Stimulated activated CD4-positive, alpha-beta T cell treated with anti-CD3 and anti-CD28 coated beads, Interleukin-15, amount 100 ng/mL, for 1 hour (primary cell): ENCODE measurements at places on chromosomes 2 and 18.
A peak's percentile ranks its signal among the peaks of the same experiment; 100 is the strongest.

GRCh38 chr2:204799791-204800190 lies 254.5 kb downstream of the PARD3B start:
- no peak for DNase-seq

GRCh38 chr2:57160976-57161375 lies 885.6 kb upstream of the VRK2 start:
- DNase-seq = no peak

DNA sequence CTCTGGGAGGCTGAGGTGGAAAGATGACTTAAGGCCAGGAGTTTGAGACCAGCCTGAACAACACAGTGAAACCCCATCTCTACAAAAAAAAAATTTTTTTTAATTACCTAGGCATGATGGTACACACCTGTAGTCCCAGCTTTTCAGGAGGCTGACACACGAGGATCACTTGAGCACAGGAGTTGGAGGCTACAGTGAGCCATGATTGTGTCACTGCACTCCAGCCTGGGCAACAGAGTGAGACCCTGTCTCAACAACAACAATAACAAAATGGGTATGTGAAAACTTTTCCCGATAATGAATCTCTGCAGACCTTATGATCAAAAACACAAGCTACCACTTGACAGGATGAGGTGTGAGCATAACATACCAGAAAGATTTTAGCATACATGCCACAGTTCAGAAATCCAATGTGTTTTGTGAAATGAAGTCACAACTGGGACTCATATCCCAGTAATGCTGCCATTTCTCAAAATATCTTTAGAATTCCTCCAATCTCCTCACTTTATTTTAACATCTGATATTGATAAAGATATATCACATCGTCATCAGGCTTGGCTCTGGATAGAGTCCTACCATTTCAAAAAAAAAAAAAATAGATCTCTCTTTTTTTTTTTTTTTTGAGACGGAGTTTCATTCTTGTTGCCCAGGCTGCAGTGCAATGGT lies 74.0 kb upstream of the PELI1 start:
- no peak for DNase-seq

DNA sequence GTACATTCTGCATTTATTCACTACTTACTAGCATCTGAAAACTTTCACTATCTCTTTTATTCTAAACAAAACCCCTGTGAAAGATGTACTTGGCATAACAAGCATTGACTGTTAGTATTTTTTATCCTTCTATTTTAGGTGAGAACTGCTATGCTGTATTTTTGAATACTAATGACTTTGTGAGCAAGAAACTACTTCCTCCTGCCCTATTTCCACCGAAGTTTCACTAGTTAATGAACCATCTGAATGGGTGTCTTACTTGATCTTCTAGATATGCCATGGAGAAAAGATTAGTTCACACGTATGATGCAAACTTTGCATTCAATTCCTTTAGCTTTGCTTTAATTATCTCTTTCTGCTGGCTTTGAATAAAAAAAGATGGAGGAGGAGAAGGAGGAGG lies 68.1 kb downstream of the EPHA4 start:
- no peak for DNase-seq

DNA sequence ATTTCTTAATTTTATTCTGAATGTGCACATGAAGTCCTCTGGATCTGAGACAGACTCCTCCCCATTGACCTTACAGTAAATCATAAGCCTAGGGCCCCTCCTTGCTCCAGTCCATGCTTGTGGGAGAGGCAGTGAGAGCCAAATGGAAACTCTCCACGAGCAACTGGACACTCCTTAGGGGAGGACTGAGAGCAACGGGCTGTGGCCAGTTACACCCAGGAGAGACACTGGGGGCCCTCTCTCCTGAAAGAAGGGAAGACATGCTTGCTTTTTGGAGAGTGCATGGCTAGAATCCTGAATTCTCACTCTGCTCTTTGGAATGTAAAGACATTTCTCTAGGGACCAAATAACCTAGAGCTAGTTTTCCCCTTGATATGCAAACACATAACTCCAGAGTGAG lies 49.0 kb upstream of the BIN1 start:
- DNase-seq = no peak

GRCh38 chr18:4631239-4631638 lies 176.1 kb upstream of the DLGAP1 start:
- DNase-seq = no peak

GRCh38 chr2:173957517-173957916 lies 7.7 kb downstream of the SP3 start:
- DNase-seq = no peak

DNA sequence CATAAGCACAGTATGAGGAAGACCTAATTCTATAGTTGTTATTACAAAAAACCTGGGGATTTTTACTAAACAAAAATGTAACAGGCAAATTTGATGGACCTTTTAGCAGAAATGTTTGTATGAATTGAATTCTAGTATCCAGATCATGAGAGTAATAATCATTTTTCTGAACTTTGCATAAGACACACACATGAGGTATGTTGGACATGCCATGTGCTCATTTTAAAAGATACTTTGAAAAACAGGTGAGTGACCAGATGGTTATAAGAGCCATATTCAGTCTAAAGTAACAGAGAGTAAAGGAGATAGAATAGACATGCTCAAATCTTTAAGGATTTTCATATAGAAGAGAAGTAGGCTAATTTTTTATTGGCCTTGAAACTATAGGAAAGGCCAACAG lies 663.6 kb downstream of the NRXN1 start:
- DNase-seq = no peak

- no peak for DNase-seq
These were observed 20.5 kb downstream of the KIAA1328 start for GRCh38 chr18:36849288-36850006.

DNA sequence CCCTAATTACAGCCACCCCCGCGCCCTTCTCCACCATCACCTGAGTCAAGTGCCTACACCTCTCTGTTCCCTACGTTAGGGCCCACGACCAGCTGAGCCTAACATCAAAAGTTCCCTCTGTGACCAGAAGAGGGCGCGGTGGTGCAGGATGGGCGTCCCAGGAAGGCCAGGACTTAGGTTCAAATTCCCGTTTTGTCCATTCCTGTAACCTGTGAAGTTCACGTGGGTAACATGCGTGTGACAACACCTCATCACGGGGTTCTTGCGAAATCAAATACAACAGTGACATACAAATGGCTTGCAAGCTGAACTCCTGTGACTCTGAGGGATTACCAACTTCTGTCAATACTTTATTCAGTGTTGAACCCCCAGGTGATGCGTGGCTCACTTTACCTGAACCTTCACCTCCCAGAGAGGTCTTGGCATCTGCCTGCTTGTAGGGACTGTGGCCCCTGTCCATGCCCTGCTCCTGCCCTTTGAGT lies 207.9 kb downstream of the ARL4C start:
- DNase-seq = peak; percentile 43

DNA sequence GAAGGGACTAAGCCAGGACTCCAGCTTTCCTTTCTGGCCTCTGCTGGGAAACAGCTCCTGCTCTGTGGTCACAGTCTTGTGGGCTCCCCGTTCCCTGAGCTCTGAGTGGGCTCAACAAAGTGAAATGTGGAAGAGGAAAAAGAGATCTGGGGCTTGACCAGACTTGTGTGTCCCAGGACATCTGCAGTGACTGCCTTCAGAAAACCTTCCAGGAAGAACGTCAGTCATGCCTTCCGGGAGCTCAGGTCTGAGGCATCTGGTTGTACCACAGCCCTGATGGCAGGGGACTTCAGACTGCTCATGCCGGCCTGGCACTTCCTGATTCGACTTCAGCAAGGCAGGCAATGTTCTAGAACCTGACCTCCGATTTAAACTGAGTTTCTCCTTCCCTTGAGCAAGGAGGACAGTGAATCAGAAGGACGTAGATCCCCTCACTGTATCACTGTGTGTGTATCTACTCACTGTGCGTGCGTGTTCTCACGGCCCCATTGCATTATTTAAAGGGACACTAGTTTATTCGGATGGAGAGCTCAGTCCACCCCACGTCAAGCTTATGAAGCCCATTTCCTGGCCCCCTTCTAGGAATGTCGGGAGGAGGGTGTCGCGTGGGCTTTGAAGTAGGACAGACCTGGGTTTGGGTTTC lies 548 bp upstream of the FBLN7 start:
- DNase-seq = no peak

DNA sequence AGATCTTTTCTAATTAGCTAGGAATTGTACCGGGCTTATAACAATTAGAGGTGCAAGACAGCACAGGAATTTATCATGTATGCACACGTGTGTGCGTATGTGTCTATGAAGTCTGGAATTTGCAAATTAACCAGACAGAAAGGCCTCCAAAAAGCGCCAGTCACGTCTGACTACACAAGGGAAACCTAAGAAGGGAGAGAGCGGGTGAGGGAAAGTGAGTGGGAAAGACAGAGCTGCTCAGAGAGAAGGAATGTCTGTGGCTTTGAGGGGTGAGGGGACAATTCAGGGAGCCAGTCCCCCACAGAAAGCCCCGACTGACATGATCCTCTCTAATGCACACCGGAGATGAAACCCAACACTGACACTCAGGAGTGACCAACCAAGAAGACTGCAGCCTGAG lies 197.7 kb upstream of the SH3BP4 start:
- DNase-seq = no peak

DNA sequence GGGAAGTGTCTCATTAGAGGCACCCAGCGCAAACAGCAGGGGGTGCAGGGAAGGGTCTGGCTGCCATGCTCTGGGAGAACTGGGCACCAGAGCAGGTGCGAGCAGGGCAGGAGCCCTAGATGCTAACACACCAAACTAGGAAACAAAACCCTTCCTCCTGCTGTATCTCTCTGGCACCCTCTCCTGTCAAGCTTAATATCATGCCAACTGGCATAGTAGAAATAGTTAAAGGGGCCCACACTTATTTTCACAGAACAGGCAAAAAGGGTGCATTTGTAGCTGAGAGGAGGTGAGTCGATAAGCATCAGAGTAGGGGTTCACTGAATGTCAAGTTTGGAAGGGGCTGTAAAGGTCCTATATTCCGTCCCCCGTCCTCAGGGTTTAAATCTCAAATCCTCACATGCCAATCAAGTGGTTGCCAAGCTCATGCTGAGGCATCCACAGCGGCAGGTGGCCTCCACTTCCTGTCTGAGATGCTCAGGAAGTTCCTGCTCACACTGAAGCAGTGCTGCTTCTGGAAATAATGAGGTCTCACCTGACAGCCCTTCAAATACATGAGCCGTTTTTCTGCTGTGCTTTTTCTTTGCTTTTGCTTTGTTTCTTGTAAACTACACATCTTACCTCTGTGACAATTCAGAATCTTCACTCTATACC lies 14.9 kb upstream of the ACKR3 start:
- no peak for DNase-seq

DNA sequence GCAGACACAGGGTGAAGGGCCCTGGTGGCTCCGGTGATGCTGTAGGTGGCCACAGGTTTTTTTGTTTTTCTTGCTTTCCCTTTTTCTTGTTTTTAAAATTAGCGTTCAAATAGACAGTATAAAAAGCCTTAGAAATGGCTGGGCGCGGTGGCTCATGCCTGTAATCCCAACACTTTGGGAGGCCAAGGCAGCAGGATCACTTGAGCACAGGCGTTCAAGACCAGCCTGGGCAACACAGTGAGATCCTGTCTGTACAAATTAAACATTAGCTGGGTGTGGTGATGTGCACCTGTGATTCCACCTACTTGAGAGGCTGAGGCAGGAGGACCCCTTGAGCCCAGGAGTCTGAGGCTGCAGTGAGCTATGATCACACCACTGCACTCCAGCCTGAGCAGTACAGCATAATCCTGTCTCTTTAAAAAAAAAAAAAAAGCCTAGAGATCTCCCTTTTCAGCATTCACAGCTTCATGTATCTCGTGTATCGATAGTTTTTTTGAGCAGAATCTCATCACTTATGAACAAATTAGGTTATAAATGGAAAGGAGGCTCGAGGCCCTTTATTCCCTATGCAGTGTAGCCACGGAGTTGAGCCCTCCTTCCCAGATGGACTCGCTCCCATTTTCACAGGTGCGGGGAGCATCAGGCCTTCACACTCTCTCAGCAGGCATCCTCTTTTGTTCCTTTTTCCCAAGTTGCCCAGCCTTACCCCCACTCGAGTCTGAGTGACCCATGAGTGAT lies 50.8 kb downstream of the EMILIN2 start:
- DNase-seq = no peak

GRCh38 chr2:105102963-105103421 lies 65.1 kb downstream of the MRPS9 start:
- DNase-seq = no peak

- no peak for DNase-seq
These were observed 223.2 kb downstream of the ALK start for GRCh38 chr2:29698216-29698615.

DNA sequence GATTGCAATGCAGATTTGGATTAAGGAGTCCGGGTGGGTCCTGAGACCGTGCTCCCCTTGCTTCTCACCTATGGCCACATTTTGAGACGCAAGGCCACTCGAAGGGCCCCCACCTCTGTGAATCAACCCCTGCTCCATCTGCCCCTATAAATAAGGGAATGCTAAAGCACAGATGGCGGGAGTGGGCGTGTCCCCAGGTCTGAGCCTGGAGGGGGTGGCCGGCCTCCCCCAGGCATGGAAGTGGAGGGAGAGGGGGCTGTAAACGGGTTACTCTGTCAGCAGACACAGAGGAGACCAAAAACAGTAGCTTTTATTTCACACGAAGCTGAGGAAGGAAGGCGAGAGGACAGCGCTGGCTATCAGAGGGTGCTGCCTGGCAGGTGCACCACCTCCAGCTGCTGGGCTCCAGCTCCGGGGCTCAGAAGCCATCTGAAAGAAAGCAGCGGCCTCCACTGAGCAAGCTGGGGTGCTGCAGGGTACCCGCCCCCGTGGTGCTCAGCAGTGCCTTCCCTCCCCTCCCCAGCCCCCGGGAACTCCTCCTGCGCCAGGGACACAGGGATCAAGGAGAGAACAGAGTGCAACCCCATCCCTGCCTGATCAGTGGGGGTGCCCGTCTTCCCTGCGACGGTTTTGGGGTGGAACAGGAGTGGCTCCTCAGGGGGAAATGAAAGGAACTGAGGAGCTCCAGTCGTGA lies 56.7 kb upstream of the RAB6C start:
- no peak for DNase-seq

DNA sequence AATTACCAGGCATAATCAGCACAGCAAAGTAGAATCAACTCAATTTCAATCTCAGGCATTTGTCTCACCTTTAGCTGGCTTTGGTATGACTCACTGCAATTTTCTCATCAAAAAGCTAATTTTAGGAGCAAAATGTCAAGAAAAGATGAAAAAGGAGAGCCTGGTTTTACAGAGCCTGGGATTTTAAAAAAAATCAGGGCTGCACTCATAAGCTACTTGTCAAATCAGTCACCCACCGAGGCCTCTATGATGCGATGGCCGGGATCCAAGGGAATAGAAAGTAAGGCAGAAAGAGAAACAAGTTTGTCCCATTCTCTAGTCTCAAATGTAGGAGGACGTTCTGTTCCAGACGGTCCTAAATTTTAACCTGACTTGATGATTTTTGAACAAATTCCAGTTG lies 170.9 kb downstream of the SOCS6 start:
- no peak for DNase-seq

GRCh38 chr2:216497382-216498069 lies 1.1 kb upstream of the RPL37A start:
- no peak for DNase-seq

GRCh38 chr2:228648541-228648940 lies 467.1 kb upstream of the SPHKAP start:
- no peak for DNase-seq

DNA sequence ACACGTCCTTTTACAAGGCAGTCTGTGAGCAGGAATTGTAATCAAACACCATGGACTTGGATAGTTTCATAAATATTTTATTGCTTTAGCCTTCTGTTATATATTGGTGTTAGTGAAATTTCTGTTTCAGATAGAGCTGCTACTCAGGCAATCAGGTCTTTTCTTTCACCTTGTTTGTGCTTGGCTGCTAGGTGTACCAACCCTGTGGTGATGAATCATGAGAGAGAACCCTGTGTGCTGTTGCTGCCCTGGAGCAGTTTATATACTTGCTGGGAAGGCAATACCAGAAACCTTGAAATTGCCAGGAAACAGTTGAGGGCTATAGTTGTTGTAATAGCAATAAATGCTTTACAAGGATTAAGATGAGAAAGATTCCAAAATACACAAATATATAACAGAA lies 84.5 kb downstream of the FSHR start:
- DNase-seq = no peak
